DMS79 treated with DMSO at 0.1 percent for 48 hours (cell line): ENCODE measurements at places on chromosomes 2 and 18.

- DNase-seq = no peak
Measured at GRCh38 chr2:240068193-240068592, 14.9 kb upstream of the OR6B3 start.

DNA sequence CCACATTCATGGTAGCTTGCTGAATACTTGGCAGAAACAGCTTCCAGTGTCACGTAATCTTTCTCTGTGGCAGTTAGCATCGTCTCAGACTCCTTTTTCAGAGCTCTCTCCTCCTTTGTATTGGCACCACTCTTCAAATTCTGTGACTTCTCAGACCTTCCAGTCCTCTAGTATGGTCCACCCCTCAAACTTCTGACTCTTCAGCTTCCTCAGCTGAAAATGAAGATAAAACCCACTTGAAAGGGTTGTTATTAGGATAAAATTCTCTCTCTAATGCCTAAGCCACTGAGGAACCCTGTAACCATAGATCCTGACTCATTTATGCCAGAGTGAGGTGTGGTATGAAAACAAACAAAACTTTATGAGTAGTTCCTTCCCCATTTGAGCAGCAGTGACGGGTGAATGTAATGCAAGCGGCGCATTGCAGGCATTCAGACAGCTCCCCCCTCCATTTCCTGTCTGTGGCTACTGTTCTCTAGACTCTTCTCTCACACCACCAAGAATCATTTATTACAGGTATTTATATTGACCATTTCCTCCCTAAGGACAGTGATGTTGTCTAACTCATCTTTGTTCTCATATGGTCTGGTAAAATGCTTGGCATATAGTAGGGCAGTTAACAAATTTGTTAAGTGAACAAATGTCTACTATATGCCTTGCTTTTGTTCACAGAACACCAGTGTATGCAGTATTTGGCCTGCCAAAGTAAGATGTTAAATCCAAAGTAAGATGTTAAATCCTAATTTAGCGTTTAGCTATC lies 35.3 kb downstream of the GALNT1 start:
- no peak for DNase-seq

DNA sequence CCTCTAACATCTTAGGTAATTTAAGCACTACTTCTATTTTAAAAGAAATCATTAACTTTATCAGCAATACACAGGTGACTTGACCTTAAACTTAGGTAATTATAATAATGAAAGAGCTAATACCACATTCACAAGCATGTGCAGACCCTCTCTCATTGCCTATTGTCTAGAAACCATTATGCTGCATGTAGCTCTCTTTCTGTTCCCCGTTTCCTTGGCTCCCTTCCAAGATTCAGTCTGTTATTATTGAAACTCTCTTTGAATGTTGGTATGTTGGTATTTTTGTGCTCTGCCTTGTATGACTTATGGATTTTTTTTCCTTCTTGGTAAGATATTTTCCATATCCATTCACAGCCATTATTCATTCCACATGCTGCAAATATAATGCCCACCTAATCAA lies 201.2 kb downstream of the CDCA7 start:
- peak; percentile 55 for DNase-seq

DNA sequence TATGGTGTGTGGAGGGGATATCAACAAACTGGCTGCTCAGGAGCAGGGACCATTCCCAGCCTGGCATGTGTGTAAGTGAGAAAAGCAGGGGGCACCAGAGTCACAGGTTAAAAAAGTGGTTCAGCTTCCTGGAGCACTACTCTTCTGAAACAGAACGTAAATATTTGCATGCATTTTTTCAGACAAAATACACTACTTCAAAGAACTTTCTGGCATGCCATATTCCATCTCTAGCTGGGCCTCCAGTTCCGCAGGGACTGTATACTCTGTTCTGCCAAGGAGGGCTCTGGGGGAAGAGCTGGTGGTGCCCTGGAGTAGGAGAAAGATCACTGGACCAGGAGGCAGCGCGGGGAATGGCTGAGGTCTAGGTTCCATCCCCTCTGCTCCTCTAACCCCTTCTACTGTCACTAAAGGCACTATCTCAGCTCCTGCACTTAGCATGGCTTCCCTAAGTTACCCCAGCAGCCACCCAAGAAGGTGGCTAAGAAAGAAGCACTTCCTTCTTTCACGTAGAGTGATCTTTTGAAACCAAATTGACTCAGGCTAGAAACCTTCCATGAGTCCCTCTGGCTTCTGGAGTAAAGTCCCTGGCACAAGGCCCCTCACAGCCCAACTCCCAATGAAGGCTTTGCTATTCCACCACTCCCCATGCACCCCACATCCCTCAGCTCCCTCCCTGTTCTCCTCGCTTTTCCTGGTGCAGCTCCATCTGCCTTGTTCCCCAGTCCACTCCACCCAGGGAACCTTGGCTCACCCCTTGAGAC lies 57.6 kb upstream of the CABLES1 start:
- DNase-seq = peak; percentile 48

DNA sequence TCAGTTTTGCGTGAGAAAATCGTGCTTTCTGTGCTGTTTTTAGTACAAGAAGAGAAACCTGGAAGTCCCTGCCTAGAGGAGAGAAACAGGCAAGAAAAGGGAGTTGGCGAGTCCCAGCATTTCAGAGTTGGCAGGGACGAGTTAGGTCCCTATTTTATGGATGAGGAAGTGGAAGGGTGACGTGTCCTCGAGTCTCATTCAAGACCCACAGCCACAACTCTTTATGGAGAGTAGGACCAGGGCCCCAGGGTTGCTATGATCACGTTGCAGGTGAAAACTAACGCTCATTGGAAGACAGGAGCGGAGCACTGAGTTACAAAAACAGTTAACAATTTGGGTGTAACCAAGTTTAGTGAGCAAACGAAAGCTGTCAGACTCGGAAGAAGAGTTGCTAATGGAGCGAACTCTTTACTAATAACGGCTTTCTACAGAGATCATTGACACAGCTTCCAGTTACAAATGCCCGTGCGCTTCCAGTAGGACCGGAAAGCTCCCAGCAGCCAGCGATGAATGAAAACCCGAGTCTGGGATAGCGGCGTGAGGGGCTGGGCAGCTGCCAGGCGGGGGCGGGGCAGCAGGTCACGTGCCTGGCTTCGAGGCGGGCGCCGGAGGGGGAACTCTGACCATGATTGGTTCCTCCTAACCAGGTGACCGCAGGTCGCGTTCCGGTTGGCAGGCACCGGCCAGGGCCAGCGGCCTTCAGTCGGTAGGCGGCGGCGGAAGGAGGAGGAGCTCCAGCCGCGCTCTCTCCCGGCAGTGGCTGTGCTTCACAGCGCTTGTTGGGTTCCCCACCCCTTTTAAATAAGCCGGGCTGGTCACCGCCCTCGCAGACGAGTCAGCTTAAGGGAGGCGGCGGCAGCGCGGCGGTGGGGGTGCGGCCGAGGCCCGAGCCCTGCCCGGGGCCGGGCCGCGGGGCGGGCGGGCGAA lies at the start of gene CCNYL1:
CCNYL1 (plus strand) TSS at position 827 of the 927 bp plus-strand sequence. CDS start 257 bp downstream, outside the sequence.
- peak; percentile 96 for DNase-seq

GRCh38 chr2:134745023-134745422 lies 26.2 kb upstream of the TMEM163 start:
- no peak for DNase-seq

DNA sequence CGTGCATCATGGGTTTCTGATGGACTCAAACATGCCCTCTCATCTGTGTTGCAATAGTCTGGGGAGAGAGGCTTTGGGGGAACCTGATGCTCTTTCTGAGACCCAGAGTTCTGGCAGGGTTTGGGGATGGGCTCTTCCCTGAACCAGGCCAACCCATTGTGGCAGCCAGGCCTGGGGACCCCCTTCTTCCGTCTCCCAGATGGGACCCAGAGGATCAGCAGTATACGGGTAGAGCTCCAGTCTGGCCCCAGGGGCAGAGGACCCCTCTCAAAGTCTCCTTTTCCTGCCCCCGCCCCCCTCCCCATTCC lies 333.7 kb downstream of the DYSF start:
- no peak for DNase-seq

DNA sequence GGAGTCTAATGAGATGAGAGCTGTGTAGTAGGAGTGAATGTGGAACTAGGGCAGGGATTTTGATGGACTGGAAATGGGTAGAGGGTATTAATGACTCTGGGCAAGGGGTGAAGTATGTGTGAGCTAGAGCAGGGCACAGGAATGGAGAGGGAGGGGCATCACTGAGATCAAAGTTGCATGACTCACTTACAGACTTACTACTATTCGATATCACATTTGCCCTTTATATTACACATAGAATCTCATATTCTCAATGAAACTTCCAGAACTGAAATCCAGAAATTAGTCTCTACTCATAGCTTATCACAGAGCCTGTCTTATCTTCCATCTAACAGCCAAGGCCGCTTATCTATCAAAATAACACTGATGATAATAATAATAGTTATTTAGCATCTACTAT lies 20.0 kb upstream of the ITGB6 start:
- DNase-seq = no peak

GRCh38 chr18:10329101-10329500 lies 125.3 kb upstream of the APCDD1 start:
- no peak for DNase-seq

- no peak for DNase-seq
Measured at GRCh38 chr2:235127931-235128330, 176.1 kb downstream of the SH3BP4 start.

DNA sequence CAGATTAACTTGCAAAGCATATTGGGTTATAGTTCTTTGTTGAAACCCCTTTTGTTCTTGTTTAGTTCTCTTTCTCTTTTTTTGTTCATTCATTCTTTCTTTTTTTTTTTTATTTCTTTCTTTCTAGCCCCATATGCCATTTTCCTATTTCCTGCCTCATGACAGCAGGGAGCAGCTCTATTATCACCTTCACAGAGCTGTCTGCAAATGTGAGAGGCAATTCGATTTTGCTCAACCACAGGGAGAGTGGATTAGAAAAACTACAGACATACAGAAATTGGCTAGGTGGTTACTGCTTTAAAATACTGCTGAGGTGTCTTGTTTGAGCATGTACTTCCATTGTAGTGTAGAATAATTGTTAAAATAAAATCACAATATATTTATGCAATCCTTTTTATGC lies 44.2 kb upstream of the TBR1 start:
- no peak for DNase-seq

DNA sequence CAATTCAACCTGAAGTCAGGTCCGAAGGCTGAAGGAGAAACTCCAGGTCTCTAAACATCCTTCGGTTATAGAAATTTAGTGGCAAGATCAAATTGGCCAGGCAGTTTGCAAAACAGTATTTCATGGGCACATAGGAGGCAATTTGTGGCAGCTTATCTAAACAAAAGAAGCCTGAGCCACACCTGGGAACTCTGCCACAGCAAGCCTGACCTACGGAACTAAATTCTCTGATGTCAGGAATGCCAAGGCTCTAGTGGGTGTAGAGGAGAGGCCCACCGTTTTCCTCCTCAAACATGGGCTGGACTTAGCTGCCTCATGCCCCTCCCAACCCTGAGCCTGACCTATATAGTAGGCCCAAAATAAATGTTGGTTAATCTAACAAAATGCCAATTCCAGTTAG lies 16.0 kb downstream of the SATB2 start:
- no peak for DNase-seq

- DNase-seq = no peak
Measured at GRCh38 chr2:25381502-25381901, 39.8 kb upstream of the DNMT3A start.

DNA sequence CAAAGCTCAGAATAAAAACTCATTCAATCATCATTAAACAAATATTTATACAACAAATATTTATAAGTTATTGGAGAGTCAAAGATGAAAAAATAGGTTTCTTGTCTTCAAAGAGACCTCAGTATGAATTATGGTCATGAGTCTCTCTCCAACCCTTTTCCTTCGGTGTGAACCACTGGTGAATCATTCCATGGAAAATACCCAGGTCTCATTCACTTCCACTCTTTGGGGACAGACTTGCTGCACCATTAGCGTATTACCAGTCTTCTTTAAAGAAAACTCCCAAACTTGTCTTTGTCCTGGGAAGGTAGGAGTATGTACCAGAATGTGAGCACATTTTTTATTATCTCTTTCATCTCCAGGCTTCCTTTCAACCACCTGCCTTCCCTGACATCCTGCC lies 257.4 kb upstream of the RBMS1 start:
- DNase-seq = no peak

- no peak for DNase-seq
Measured at GRCh38 chr2:188199716-188200128, 92.0 kb upstream of the GULP1 start.

DNA sequence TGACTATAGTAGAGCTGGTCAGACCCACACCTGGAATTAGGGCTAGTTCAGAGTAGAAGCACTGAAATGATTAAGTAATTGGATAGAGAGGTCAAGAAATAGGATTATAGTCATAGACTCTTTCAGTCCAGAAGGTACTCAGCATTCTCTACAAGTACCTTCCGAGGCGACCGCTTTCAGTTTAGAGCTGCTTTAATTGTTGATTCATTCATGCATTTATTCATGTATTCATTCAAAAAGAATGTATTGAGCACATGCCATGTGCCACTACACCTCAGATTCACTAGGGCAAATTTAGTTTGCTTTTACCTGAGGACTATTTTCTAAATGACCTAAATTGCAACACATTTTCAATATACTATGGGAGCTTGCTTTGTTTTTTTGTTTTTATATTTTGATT lies 48.7 kb downstream of the CRIM1 start:
- no peak for DNase-seq

GRCh38 chr2:150872756-150873395 lies 385.4 kb upstream of the RND3 start:
- no peak for DNase-seq

DNA sequence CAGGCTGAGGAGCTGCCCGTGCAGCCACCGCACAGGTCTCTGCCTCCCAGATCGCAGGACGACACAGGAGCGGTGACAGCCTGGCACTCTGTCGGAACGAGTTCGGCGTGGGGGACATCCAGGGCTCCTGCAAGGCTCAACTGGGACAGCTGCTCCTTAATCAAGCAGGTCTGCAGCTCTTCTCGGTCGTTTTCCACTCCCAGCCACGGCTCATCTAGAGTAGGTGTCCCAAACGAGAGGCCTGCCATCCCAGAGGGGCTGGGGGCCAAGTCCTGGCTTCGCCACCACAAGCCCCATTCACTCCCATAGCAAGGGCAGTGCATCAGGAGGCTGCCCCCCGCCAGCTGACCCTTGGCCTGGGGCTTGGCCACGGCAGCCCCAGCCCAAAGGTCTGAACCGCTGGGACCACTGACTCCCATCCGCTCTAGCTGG lies 22.5 kb downstream of the PASK start:
- DNase-seq = no peak

GRCh38 chr18:48408727-48409590 lies at the start of gene ZBTB7C:
TSS of gene ZBTB7C (minus strand) at chr18:48409383.
- peak; percentile 31 for DNase-seq

GRCh38 chr2:22518641-22519040 lies 866.3 kb upstream of the KLHL29 start:
- DNase-seq = no peak

- no peak for DNase-seq
Measured at GRCh38 chr18:3679241-3679640, 229.3 kb downstream of the TGIF1 start.

- DNase-seq = no peak
Measured at GRCh38 chr2:208255557-208256106, 761 bp upstream of the IDH1 start.

DNA sequence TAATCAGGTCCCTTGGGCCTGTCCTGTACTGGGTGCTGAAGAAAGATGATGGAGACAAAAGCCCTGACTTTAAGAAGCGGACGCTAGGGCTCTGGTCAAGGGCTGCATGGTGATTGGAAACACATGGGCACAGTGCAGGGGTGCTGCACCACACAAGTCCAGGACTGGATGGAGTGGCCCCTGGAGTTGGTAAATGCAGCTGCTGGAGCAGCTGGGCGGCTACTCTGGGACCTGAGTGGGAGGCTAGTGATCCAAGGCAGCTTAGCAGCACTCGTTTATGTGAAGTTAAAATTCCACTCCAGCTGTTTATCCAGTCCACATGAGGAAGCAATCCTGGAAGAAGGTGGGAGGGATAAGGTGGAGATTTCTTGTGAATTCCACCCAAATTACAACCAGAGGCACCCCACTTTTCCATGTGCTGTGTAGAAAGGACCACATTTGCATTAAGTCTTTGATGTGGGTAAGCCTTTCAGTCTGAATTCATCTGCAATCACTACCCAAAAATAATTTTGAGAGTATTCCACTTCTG lies 24.9 kb downstream of the MERTK start:
- DNase-seq = no peak
